ENCODE measurements at places on chromosomes 1 and 21.

DNA sequence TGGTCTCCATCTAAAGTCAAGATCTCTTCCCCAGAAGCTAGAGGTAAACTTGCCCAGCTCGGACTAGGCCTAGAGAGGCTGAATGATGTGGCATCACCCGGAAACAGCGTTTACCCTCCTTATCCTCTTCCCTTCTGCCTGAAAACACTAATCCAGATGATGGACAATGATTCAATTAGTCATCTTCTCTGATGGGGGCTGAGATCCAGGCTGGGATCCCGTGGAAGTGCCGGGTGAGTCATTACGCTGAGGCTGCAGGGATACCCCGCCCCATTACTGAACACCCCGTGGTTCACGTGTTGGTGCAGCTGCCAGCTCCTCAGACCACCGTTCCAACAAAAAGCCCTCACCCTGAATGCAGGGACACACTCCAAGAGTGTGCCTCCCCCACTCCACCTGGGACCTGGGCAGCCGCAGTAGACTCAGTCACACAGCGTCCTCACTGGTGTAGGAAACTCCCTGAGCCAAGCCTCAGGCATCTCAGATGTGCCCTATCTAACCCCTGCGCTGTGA is 2.0 kb downstream of the S100A6 start:
- no peak for DNase-seq

- no peak for DNase-seq
Observed at GRCh38 chr1:200415789-200416593, 6.2 kb upstream of the ZNF281 start.

DNA sequence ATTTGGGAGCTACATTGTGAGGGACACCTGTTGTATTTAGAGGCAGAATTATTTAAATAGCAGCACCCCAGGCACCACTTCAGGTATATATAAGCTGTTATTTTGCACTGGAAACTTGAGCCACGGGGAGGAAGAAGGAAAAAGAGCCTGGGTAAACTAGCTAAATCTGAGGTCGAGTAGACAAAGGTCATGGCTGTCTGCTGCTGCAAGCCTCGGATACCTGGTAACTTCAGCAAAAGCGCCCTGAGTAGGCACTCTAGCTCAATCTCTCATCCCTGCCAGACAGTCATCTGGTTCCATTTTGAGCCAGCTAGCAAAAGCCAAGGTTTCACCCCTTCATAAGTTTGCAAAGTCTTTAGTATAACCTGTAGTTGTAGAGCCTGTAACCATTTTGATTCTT is 101.9 kb upstream of the ZNF644 start:
- DNase-seq = no peak

- DNase-seq = no peak
Observed at GRCh38 chr1:45442272-45442671, 48.7 kb downstream of the TESK2 start.

DNA sequence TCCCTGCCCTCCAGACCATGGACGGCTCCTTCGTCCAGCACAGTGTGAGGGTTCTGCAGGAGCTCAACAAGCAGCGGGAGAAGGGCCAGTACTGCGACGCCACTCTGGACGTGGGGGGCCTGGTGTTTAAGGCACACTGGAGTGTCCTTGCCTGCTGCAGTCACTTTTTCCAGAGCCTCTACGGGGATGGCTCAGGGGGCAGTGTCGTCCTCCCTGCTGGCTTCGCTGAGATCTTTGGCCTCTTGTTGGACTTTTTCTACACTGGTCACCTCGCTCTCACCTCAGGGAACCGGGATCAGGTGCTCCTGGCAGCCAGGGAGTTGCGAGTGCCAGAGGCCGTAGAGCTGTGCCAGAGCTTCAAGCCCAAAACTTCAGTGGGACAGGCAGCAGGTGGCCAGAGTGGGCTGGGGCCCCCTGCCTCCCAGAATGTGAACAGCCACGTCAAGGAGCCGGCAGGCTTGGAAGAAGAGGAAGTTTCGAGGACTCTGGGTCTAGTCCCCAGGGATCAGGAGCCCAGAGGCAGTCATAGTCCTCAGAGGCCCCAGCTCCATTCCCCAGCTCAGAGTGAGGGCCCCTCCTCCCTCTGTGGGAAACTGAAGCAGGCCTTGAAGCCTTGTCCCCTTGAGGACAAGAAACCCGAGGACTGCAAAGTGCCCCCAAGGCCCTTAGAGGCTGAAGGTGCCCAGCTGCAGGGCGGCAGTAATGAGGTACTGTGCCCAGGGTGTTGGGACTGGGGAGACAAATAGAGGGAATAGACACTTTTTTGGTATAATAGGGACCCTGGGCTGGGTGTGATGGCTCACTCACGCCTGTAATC is 1.0 kb downstream of the ZBTB48 start:
- DNase-seq = no peak
